ENCODE measurements at places on chromosomes 3 and 15.

- DNase-seq: no peak
Measured at GRCh38 chr15:42849836-42850235, 70.7 kb downstream of the TTBK2 start.

DNA sequence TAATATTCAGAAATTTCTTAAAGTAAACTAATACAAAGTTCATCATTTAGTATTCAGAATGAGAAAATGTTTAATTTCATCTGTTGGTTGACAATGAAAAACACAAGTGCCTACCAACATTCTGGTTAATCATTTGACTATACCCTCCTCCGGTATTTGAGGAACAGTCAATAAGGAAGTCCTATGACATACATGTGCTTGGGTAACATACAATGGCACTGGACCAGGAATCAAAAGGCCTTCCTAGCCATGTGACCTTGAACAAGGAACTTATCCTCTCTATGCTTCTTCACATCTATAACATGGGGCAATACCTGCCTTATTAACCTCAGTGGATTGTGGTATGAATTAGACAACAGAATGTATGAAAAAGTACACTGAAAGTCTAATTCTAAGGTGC lies 65.8 kb downstream of the ZNF280D start:
- DNase-seq: no peak

GRCh38 chr3:31081018-31081662 lies 186.7 kb upstream of the GADL1 start:
- no peak for DNase-seq

DNA sequence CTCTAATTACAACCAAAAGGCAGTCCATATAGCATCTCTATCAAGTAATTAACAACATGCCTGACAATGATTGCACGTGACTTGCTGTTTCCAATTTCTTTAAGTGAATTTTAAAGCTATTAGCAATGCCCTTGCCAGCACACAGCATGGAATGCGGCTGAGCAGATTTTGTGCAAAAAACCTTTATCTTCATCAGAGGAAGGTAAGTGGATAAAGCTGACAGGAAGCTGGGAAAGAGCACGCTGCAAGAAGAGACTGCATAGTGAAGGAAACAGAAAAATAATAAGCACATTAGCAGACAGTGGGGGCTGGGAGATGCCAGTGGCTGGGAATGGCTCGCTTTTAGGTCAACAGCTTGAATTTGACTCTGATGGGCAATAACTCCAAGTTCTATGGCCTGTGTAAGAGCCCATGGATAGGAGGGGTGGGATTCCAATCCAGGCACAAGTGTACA lies 138.8 kb downstream of the PDZRN3 start:
- DNase-seq: no peak

DNA sequence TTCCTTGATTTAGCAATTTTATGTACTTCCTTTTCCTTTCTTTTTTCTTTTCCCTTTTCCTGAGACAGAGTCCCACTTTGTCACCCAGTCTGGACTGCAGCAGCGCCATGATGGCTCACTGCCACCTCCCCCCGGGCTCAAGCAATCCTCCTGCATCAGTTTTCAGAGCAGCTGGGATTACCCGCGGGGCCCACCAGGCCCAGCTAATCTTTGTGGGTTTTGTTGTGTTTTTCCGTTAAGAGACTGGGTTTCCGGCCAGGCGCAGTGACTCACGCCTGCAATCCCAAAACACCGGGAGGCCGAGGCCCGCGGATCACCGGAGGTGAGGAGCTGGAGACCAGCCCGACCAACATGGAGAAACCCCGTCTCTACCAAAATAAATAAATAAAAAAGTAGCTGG lies 17.7 kb downstream of the GOLGA8S start:
- DNase-seq: no peak

GRCh38 chr15:94000606-94001005 lies 230.8 kb upstream of the MCTP2 start:
- DNase-seq: peak; percentile 50

DNA sequence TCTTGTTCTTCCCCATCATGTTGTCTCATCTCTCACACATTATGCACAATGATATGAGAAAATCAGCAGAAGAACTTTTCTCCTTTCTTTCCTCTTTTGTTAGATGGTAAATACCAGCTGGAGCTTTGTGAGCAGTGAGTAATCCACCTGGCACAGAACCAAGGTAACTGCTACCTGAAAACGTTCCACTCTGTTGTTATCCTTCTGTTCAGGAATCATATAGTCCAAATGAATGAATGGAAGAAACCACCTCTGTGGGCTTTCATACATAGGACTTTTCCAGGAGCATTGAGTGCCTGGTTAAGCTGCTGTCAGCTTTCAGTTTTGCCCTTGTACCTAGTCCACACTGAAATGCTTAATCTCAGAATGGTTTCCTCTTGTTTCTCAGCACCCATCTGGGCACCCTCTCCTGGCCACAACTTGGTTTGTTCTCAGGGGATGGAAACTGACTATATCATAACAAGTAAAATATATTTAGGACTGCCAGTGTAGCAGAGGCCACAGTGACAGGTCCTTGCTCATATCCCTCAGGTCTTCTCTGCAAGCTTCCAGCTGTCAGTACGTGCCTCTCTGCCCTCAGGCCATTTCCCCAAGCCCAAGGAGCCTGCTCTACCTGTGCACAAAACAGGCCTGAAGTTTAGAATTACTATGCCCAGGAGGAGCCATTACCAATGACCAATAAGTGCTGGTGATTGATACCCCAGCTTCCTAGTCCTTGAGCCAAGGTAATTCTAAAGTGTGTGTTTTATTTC lies 23.5 kb upstream of the SLC4A7 start:
- DNase-seq: no peak

GRCh38 chr15:87724330-87724729 lies 532.2 kb downstream of the NTRK3 start:
- DNase-seq: no peak

GRCh38 chr15:27989838-27990237 lies 109.3 kb downstream of the OCA2 start:
- no peak for DNase-seq

- no peak for DNase-seq
Measured at GRCh38 chr3:13857702-13858380, 22.0 kb downstream of the WNT7A start.

- DNase-seq: no peak
Measured at GRCh38 chr3:143881095-143881494, 32.8 kb upstream of the SLC9A9 start.

DNA sequence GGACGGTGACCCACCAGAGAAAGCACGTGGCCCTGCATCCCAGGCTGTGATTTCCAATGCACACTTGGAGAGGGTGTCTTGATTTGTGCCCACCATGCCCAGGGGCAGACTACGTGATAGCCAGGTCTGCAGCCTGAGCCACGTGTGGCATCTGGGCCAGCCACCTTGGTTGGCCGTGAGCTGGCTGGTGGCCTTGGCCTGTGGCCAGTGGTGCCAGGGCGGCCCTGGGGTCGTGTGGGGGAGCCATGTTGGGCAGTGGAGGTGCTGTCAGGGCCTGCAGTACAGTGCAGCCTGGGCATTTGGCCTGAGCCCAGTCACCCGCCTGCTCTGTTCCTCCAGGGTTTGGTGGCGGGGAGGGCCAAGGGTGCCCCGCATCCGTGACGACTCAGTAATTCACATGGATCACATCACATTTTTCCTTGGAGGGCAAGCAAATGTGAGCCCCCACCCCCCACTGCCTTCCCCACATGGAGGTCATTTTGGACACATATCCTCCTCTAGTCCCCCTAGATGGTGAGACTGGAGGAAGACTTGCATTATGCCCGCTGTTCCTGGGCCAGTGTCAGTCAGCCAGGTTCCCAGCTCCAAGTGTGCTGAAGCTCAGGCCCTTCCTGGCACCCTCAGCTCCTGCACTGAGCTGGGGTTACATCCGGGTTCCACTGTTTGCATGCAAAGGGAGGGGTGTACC lies 201.4 kb downstream of the UBE3A start:
- no peak for DNase-seq

DNA sequence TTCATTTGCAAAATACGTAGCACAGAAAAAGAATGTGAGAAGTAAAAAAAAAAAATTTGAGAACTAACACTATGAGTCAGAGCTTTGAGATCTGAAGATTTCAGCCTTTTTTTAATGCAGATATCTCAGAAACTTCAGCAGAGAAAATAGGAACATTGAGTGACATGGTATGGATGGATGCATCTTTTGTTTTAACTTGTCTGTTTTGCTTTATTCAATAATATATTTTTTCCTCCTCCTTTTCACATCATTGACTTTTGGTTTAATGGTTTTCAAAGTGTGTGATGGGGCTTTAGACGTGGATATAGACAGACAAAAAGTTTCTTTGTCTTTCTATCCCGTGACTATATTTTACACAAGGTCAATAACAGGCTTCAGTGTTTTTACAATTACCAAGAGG lies 426.7 kb upstream of the FRG2C start:
- DNase-seq: no peak

- DNase-seq: peak; percentile 90
Measured at GRCh38 chr3:40780291-40780924, 255.6 kb downstream of the ZNF621 start.

DNA sequence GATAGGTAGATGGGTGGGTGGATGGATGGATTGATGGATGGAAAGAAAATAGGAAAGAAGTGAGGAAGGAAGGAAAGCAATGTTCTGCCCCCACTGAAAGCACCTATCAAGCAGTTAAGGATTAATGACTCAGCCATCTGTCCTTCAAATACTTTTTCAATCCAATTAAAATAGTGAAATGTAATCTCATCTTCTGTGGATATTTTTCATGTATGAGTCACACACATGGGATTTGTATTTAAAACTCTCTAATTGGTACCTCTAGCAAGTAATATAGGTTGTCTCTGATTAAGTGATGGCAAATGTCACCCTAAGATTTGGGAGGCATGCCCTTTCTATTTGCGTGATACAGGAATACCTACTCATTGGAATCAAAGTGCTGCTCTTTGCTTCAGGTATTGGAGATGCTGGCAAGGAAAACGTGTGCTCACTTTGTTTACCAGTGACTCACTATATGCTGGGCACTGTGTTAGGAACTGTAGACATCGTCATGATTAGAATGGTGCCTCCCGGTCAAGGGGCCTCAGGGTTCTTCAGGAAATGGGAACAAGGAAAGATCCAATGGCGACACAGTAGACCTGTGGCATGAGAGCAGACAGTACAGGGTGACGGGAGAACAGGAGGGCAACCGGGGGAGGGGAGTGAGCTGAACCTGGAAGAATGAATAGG lies 230.1 kb downstream of the CLSTN2 start:
- DNase-seq: no peak

GRCh38 chr15:64599716-64600115 lies 139.3 kb downstream of the ZNF609 start:
- DNase-seq: no peak
